A549 treated with Mapracorat at 1 μM for 4 hours (cell line): ENCODE measurements at places on chromosomes 11 and 22. TPM values are rescaled to one million over a fixed set of nuclear protein-coding genes. Genes with fewer than 3 reads are reported as not detected.

The TRIM48 gene
- total RNA-seq, result not detected in 5 replicates

The MS4A1 gene
- not detected in 5 replicates for total RNA-seq

The FREY1 gene
- 0.26 to 0.52 TPM in 2 of 5 replicates, not detected in the others for total RNA-seq

The IFITM10 gene
- total RNA-seq, result 1.0 to 2.1 TPM (median 1.3 TPM) in 5 replicates

The OR52I1 gene
- total RNA-seq, result not detected in 5 replicates

The NCAPD3 gene
- total RNA-seq, result 17.7 to 25.8 TPM (median 21.0 TPM) in 5 replicates

The FGF4 gene
- not detected in 5 replicates for total RNA-seq

The RELT gene
- total RNA-seq, result 5.8 to 9.0 TPM (median 8.0 TPM) in 5 replicates

The NOX4 gene
- not detected in 5 replicates for total RNA-seq

The OR52H1 gene
- total RNA-seq, result not detected in 5 replicates

The GLB1L3 gene
- total RNA-seq, result 0.07 TPM in 1 of 5 replicates, not detected in the others

The TNKS1BP1 gene
- total RNA-seq, result 69.6 to 91.9 TPM (median 88.9 TPM) in 5 replicates

The SLC22A12 gene
- total RNA-seq, result not detected in 5 replicates

The TRIM49 gene
- total RNA-seq, result 0.09 to 0.14 TPM in 2 of 5 replicates, not detected in the others

The DRG1 gene
- total RNA-seq, result 50.9 to 85.7 TPM (median 58.2 TPM) in 5 replicates

The SFI1 gene
- 8.3 to 12.2 TPM (median 9.3 TPM) in 5 replicates for total RNA-seq

The DGCR6 gene
- total RNA-seq, result 1.5 to 2.4 TPM (median 1.9 TPM) in 5 replicates

The OR2AT4 gene
- total RNA-seq, result not detected in 5 replicates

The TSSK2 gene
- not detected in 5 replicates for total RNA-seq

The BATF2 gene
- 0.71 to 1.1 TPM (median 0.85 TPM) in 5 replicates for total RNA-seq

The SCGB1C1 gene
- not detected in 5 replicates for total RNA-seq

The ARVCF gene
- 1.3 to 2.8 TPM (median 2.4 TPM) in 5 replicates for total RNA-seq

The CHCHD10 gene
- 82.4 to 195 TPM (median 176 TPM) in 5 replicates for total RNA-seq

The TRPC6 gene
- total RNA-seq, result 0.60 to 0.96 TPM (median 0.73 TPM) in 5 replicates

The LGALS12 gene
- total RNA-seq, result not detected in 5 replicates

The IGLL1 gene
- total RNA-seq, result not detected in 5 replicates

The DCPS gene
- total RNA-seq, result 16.9 to 20.0 TPM (median 19.5 TPM) in 5 replicates

The NEU3 gene
- total RNA-seq, result 2.1 to 4.5 TPM (median 3.9 TPM) in 5 replicates

The BACE1-AS gene
- total RNA-seq, result 1.3 to 2.7 TPM (median 2.1 TPM) in 5 replicates

The NLRP14 gene
- not detected in 5 replicates for total RNA-seq

The LSP1 gene
- total RNA-seq, result 1.2 to 1.6 TPM (median 1.4 TPM) in 5 replicates

The EFCAB6 gene
- 0.23 to 0.91 TPM (median 0.48 TPM) in 5 replicates for total RNA-seq

The SCGB2A2 gene
- not detected in 5 replicates for total RNA-seq

The UBASH3B gene
- total RNA-seq, result 31.4 to 44.0 TPM (median 42.0 TPM) in 5 replicates

The CHRM1 gene
- total RNA-seq, result 0.06 to 0.21 TPM (median 0.10 TPM) in 5 replicates

The ARHGEF17 gene
- 9.2 to 14.6 TPM (median 11.7 TPM) in 5 replicates for total RNA-seq

The TCF20 gene
- 11.8 to 14.1 TPM (median 13.3 TPM) in 5 replicates for total RNA-seq

The APOBEC3F gene
- total RNA-seq, result 1.6 to 2.4 TPM (median 2.2 TPM) in 5 replicates

The ARHGAP20 gene
- total RNA-seq, result 0.02 to 0.06 TPM in 2 of 5 replicates, not detected in the others
